ENCODE measurements at places on chromosomes 7 and 10.

- no peak for DNase-seq
These were observed 86.6 kb downstream of the ITGB8 start for GRCh38 chr7:20417260-20417659.

DNA sequence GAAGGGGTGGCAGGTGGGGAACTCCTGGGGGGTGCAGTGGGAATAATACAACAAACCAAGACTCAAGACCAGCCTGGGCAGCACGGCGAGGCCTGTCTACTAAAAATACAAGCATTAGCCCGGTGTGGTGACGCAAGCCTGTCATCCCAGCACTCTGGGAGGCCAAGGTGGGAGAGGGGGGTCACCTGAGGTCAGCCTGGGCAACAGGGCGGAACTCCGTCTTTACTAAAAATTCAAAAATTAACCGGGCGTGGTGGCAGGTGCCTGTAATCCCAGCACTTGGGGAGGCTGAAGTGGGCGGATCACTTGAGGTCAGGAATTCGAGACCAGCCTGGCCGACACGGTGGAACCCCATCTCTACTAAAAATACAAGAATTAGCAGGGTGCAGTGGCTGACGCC, 48.4 kb upstream of the ELFN1 start:
- DNase-seq = no peak

DNA sequence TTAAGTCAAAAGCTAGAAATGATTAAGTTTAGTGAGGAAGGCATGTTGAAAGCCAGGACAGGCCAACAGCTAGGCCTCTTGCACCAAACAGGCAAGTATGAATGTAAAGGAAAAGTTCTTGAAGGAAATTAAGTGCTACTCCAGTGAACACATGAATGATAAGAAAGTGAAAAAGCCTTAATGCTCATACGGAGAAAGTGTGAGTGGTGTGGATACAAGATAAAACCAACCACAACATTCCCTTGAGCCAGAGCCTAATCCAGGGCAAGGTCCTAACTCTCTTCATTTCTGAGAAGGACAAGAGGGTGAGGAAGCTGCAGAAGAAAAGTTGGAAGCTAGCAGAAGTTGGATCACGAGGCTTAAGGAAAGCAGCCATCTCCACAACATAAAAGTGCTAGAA, 53.0 kb downstream of the DNAJC1 start:
- no peak for DNase-seq

DNA sequence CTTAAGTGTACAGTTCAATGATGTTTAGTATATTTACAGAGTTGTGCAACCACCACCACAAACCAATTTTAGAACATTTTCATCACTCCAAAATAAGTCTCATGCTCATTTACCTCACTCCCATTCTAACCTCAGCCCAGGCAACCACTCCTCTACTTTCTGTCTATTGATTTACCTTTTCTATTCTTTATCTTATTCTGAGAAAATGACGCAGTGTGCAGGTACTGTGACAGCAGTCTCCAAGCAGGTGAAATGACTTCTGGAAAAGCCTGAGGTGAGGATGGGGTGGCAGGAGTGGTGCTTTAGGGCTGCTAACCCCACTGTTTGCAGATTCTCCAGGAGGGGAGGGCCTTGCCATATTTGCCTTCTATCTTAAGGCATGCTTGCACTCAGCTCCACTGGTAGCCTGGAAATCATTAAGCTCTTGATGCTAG, 39.5 kb downstream of the GARS1 start:
- DNase-seq = no peak

DNA sequence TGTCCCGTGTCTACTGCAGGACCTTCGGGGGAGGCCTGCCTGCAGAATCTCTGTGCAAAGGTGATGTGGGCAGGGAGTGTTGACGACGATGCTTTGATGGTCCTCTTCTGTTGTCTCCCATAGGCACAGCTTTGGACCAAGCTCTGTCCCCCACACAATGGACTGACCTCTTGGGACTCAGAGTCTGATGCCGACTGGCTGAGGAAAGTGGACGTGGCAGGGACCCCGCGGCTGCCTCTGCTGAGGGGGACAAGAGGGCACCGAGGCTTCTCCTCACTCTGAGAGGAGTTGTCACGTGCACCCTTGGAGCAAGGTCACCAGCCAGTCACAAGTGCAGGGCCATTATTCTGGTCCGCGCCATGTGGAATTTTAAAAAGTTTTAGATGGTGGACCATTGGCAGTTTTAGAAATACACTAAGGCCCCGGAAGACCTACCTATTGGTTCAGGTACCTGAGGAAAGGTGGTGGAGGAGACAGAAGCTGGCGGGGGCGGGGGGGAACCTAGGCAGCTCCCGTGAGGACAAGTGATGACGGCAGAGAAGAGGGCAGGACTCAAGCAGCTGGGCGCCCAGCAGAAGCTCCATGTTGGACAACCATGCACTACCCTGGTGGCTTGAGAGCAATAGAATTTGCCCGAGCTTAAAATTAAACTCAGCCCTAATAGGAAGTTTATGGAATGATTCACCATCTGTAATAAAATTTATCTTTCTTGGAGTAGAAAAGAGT, 331.4 kb downstream of the PTPRN2 start:
- no peak for DNase-seq

DNA sequence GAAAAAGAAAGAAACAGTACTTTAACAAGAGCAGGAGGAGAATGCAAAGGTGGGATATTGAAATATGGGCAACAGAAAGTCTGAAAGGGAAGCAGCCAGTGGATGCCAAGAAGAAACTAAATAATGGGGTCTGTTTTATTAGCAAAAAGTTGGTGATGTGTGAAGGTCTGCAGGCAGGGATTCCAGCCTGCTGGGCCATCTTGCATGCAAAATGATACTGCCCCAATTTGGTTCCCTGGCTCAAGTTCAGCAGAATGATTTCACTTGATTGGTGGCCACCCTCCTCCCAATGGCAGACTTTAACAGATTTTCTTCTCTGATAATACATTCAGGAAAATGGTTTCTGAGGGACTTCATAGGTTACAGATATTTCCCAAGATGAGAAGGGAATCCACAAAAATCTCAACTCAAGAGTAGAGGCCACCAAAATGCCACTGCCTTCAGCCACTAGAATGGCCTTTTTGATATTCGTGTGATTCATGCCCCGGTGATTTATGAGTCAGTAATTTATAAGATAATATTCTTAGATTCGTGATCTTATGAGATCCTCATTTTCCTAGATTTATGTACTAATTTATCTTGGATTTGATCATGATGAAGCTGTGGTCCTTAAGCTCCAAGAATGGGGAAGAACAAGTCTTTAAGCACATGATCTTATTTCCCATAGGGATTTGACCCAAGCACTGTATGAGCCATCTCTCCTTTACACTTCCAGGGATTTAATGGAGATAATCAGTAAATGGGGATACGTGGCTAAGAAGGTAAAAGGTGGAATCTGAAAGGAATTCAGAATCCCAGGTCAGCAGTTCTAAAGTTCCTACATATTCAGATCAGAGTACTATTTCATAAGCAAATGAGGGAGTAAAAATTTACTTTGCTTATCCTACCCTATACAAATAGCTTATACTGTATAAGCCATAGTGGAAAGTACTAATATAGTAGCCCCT, 32.3 kb upstream of the ADD3 start:
- no peak for DNase-seq

- DNase-seq = no peak
These were observed 193.3 kb downstream of the HERPUD2 start for GRCh38 chr7:35501681-35502080.

- DNase-seq = no peak
These were observed 440.9 kb upstream of the POT1 start for GRCh38 chr7:125370502-125370901.

- DNase-seq = no peak
These were observed 11.2 kb downstream of the VWA2 start for GRCh38 chr10:114250236-114250635.

GRCh38 chr7:101804967-101805366, 12.5 kb upstream of the CUX1 start:
- no peak for DNase-seq

DNA sequence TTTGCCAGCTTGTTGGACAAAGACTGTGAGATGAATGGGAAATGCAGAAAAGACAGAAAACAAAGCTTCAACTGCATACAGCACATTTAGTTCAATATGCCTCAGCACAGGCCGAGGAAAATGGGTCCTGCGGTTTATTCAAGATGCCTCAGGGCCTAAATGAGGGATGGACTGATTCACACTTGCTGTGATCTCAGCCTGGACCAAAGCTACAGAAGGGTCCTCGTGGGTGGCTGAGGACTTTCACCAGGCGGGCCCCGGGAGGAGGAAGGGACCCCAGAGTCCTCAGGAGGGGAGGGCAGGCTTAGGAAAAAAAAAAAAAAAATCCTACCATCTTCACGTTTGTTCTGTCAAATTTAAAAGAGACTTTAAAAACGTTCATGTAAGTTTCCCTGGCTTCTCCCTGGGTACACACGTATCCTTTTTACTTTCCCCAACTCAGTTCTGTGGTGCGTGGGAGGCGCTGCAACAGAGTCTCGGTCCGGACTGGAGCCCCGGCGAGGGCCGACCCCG, 624 bp upstream of the ZNF783 start:
- DNase-seq = no peak

DNA sequence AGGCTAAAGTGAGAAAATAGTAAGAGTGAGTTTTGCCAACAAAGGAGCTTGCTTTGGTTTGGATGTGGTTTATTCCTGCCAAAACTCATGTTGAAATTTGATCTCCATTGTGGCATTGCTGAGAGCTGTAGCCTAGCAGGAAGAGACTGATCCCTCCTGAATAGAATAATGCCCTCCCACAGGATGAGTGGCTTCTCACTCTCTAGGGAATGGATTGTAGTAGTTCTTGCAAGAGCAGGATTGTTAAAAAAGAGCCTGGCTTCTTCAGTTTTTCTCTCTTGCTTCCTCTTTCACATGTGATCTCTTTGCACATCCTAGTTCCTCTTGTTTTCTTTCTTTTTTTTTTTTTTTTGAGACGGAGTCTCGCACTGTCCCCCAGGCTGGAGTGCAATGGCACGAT, 34.4 kb downstream of the ASAH2 start:
- no peak for DNase-seq

- DNase-seq = no peak
These were observed 101.5 kb downstream of the MICALL2 start for GRCh38 chr7:1357601-1358271.

- DNase-seq = no peak
These were observed 133.3 kb downstream of the CELF2 start for GRCh38 chr10:11150879-11151415.

DNA sequence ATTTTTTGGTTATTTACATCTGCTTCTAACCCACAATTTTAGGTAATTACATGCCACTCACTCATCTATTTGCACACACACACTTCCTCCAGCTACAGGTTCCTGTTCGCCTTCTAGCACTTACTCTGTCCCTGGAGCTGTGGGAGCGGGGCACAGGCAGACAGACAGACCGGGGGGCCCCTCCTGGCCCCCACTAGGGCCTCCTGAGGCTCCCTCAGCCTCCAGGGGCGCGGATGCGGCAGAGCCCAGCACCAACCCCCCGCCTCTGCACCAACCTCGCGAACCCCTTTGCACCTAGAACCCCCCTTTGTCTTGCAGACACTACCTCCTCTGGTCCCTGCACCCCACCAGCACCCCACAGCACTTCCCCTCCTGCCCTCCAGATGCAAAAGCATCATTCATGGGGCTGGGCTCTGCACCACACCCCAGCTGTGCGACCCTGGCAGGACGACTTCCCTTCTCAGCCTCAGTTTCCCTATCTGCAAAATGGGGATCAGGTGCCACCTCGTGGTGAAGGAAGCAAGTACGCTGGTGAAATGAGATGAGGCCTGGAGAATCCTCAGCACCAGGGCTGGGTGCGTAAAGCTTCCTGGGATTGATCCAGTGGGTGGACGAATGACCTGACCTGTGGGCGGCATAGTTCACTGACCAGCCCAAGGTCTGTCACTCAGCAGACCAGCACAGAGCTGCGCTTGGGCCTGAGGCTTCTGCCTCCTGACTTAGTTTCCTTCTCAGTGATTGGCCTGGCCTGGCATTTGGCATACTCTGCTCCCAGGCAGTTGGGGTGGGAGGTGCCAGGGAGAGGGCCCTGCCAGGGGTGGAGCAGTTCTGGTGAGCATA, 37.9 kb downstream of the ELFN1 start:
- DNase-seq = no peak

GRCh38 chr7:134897936-134898335, 88.4 kb upstream of the AGBL3 start:
- DNase-seq = no peak

GRCh38 chr7:15257689-15258088, 304.1 kb downstream of the AGMO start:
- no peak for DNase-seq

- no peak for DNase-seq
These were observed 42.6 kb downstream of the RSBN1L start for GRCh38 chr7:77738871-77739270.

GRCh38 chr7:76304888-76305375, 2.5 kb downstream of the HSPB1 start:
- DNase-seq = peak; percentile 83

DNA sequence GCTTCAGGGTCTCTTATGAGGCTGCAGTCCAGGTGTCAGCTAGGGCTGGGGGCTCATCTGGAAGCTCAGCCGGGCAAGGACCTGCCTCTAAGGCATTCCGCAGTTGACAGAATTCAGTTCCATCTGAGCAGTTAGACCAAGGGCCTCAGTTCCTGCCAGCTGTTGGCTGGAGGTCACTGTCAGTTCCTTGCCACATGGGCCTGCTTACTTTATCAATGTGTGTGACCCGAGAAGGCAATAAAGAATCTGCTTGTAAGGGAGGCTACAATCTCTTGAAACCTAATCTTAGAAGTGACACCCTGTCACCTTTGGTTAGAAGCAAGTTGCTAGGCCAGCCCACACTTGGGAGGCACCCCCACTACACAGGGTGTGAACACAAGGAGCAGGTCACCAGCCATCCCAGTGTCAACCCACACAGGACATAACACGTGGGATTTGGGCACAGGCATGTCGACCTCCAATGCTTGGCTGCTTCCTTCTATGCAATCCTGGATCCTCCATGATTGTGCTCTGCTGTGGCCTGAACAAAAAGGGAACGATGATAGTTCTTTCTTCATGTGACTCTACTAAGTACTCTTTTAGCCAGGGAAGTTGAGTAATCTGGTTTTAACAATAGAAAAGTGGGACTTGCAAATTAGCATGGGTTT, 41.8 kb downstream of the MTURN start:
- no peak for DNase-seq

GRCh38 chr10:21813946-21814345, 189.6 kb downstream of the DNAJC1 start:
- no peak for DNase-seq

- no peak for DNase-seq
These were observed 72.8 kb downstream of the ST8SIA6 start for GRCh38 chr10:17381502-17382142.

GRCh38 chr10:93193906-93194305, 120.2 kb downstream of the CYP26A1 start:
- no peak for DNase-seq

All from left ventricle myocardium inferior (tissue), 1 donor.